Osteoblast (primary cell): ENCODE measurements at places on chromosomes 3 and 15.

GRCh38 chr3:11698326-11699082 lies 54.8 kb upstream of the VGLL4 start:
- DNase-seq, result peak; percentile 82

DNA sequence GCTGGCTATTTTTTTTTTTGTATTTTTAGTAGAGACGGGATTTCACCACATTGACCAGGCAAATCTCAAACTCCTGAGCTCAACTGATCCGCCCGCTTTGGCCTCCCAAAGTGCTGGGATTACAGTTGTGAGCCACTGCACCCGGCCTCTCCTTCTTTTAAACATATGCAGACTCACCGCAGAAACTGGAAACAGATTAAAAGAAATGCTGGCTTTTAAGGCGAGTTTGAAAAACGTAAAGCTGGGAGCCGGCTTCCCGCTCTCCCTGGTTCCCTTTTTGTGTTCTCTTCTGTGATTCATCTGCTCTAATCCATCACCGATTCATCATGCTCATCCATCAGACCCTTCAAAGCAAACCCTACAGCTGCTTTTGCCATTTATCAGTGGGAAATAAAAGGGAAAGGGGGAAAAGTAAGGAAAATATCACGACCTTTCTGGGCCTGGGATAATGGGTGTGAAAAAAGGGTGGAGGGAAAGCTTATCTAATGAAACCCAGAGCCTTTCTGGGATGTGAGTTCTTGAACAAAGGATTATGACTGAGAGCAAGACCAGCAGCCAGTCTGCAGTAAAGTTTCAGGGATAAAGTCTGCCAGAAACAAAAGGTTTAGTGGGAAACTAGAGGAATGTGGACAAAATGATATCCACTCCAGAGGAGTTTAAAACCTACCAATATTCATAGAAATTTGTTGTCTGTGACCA lies 92.3 kb upstream of the LRIG1 start:
- DNase-seq, result peak; percentile 68

GRCh38 chr3:45870099-45870498 lies 16.2 kb upstream of the CCR9 start:
- DNase-seq, result no peak

DNA sequence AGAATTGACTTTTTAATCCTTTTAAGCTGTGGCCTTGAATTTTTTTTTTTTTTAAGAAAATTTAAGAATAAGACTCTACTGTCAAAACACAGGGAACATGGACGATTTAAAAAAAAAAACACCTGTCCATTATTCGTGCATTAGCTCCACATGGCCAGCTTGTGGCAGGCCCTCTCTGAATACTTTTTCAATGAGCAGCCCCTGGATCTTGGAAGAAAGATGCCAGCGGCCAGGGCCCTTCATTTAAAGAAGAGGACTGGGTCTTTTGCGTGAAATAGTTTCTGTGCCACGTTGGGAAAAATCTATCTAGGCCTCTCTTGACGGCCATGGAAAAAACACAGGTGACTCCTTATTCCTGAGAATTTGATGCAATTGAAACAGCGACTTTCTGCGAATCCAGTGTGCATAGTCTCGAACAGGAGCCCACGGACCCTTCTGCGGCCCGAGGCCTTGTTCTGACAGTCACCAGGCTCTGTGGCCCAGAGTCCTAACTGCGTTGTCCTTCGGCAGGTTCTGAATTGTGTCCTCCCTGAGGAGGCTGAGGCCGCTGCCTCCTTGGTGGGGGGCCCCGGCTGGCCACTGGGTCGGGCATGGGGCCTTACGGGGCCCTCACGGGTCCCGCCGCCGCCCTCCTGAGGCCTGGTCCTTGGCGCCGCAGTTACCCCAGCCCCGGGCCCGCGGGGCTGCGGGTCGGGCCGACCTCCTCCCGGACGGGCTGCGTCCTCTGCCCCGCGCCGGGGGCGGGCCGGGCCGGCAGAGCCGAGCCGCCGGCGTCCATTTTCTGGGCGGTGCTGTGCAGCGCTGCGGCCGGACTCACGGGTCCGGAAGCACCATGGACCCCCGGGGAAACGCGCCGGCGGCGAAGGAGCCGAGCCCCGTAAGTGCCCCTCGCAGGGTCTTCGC lies 33.5 kb downstream of the ZBTB38 start:
- DNase-seq, result peak; percentile 90

- DNase-seq, result no peak
Observed at GRCh38 chr15:97998307-97999071, 38.0 kb downstream of the ARRDC4 start.

DNA sequence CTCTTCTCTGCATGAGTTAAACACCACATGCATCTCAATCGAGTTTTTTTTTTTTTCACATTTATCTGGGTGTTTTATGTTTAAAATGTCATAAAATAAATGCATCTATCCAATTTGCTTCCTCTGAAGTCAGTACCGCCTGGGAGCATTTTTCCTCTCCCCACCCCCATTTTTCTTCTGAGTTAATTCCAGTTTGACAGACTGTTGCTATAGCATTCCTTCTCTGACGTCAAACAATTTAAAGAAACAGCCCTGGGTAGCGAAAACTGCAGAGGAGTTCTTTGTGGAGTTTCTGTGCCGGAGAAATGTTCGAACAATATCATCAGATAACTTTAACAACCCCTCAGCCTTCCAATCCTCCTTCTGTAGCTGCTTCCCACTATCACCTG lies 900 bp upstream of the GNB4 start:
- DNase-seq, result peak; percentile 91

GRCh38 chr15:36775209-36775608 lies 195.8 kb downstream of the CDIN1 start:
- DNase-seq, result no peak

GRCh38 chr15:85667491-85668424 lies 127.0 kb downstream of the KLHL25 start:
- peak; percentile 75 for DNase-seq

DNA sequence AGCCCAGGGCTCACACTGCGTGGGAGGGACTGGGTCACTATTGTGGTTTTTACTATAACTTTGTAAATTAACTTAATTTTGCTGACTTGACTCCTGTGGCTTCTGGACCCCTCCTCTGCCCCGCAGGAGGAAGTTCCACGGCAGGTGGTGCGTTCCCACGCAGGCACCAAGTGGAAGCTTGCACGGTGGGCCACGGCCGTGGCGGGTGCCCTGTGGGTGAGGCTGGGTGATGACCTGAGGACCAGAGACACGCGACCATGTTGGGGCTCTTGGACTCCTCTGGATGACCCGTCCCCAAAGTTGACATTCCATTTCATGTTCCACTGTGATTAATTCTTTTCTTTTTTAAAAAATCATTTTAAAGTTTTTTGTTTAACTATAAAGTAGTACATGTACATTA lies 89.0 kb downstream of the FBLN2 start:
- DNase-seq, result no peak

GRCh38 chr3:171201825-171202224 lies 175.3 kb upstream of the SLC2A2 start:
- DNase-seq, result no peak

DNA sequence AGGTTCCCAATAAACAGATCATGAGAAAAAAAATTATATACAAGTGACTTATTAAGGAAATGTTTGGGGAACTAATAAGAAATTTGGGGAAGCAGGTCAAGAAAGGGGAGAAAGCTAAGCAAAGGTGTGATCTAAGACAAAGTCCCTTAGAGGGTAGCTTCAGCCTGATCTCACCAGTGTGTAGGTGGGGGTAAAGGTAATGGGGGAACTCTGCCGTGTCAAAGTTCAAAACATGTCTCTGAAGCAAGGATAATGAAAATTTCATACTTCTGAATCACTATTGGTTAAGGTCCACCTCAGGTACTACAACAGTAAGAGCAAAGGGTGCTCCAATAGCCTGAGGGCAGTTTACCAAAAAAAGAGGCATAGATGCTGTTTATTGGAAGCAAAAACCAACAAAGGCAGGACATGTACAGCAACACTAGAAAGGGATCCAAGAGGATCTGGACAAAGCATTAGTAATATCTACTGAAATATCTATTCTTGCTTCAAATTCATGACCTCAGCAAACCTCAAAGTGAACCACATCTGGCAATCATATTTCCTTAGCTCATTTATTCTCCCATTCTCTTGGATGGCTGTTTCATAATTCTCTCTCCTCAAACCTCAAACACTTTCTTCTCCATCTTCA lies 6.9 kb downstream of the ACAD11 start:
- DNase-seq, result no peak

- DNase-seq, result peak; percentile 36
Observed at GRCh38 chr15:56927816-56928215, 9.4 kb downstream of the TCF12 start.

GRCh38 chr15:31975830-31976229 lies 54.5 kb upstream of the CHRNA7 start:
- no peak for DNase-seq

DNA sequence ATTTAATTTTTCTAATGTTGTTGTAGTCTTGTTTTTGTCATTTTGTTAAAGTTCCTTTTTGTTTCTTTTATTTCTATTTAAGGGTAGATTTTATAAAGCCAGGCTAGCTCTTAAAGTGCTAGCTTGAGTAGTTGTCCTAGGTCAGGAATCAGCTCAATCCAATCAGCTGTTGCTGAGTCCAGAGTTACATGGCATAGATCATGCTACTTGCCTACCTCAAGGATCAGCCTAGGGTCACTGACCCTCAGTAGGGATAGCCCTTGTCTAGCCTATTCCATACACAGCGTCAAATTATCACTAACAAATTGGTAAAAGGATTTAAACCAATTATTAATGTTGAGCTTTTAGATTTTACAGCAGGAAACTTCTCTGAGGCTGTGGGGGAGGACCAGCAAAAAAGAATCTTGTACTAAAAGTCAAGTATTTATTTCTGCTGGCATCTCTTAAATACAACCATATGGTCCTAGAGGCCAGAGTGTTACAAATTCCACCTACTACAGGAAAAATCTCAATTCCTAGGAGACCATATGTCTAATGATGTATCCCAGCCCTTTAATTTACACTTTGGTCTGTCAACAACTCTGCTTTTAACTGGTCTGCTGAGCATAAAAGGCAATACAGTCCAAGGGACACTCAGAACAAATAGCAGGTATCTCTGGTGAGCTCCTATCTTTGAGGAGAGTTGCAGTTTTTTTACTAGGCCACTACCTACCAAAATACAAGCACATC lies 138.3 kb upstream of the PTPRG start:
- DNase-seq, result no peak

DNA sequence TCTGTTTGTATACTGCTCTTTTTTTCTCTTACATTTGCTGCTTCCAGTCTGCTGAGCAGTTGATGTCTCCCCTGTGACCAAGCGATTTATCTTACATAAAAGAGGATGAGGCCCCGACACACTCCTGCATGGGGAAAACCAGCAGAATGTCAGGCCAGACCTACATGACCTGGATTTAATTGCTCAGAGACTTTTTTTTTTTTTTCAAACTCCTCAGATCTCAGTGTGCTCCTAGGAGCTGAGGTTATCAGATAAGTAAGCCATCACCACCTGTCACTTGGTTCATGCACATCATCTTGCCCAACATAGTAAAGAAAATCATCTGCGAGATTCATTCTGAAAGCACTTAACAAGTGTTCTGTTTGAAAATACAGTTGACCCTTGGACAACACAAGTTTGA lies 163.1 kb downstream of the PLCL2 start:
- no peak for DNase-seq

DNA sequence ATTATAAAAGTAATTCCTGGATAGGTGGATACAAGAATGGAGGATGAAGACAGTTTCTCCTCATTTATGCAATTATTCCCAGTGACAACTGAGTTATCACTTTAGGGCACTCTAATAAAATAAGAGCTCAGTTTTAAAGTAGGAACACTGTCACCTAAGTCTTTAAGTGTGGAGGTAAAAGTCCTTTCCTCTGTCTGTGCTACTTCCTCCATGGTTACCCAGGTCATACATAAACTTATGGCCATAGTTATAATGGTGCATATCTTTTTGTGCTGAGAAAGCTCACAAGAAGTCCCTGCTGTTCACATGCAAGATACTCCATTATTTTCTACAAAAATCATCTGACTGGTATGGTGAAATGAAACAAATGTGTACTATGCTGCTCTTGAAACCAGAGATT lies 1093.6 kb downstream of the IGSF11 start:
- DNase-seq, result no peak

- no peak for DNase-seq
Observed at GRCh38 chr15:35505809-35506208, 40.2 kb downstream of the DPH6 start.

DNA sequence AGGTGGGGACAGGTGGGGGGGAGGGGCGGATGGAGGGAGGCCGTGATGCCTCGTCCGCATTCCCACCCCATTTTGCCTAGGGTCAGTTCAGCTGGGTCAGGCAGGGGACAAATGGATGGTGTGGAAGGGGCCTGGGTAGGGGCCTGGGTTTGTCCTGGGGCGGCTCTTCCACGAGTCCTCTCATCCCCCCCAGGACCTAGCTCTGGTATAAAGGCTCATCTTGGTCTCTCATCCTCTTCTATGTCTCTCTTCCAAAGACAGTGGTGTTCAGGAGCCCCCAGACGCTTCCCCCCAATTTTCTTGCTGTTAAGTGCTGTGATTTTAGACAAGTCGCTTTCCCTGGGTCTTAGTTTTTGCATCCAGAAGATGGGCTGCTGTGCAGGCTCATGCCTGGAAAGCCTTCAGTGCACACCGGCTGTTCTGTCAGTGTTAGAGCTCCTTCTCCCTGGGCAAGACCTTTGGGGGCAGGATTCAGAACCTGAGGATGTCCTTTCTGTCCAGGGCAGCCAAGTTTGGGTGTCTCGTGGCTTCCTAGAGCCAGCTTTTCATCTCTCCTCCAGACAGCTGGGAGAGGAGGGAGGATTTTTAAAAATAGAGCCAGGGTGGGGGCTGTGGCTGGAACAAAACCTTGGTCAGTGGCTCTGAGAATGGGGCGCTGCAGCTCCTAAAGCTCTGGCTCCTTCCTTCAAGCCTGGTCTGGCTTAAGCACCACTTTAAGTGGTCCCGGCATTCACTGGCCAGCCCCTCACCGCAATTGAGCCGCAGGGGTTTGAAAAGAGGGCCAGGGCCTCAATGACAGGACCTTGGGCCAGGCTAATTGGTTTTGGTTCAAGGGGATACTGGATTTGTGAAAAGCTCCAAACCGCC lies 37.7 kb upstream of the POLG start:
- peak; percentile 92 for DNase-seq

GRCh38 chr3:105869861-105870755 lies 1.3 kb upstream of the CBLB start:
- DNase-seq, result no peak

GRCh38 chr15:37009288-37009687 lies 91.1 kb downstream of the MEIS2 start:
- no peak for DNase-seq

DNA sequence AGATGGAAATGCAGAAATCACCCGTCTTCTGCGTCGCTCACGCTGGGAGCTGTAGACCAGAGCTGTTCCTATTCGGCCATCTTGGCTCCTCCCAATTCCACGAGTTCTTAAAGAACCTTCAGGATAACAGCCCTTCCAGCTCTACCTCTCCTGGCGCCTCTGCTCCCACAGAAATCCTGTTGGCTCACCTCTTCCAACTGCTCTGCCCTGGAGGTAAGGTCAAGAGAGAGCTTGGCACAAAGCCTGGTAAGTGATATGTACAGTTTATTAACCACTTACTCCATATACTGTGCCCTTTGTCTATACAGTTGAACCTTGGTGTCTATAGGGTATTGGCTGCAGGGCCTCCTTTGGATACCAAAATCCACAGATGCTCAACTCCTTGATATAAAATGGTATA lies 17.8 kb upstream of the FGF12 start:
- no peak for DNase-seq

GRCh38 chr15:76669521-76670207 lies 235.5 kb downstream of the SCAPER start:
- DNase-seq, result no peak
